ENCODE measurements at places on chromosomes 3 and 15.

DNA sequence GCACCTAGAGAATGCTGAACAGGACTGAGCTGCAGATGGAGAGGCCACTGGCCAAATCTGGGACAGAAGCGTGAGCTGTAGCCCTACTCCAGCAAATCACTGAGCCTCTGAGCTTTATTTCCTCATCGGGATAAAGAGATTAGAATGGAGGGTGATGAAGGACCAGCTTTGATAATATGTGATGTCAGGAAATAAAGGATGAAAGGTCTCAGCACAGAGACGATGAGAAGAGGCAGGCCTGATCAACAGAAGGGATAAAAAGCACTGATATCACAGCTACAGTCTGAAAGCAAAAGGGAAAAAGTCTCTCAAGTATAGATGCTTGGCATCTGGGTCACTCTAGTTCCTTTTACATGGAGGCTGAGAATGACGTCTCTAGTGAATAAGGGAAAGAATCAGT lies 70.0 kb downstream of the DHX30 start:
- H3K27ac ChIP-seq = no peak overlapping the region
- no peak for DNase-seq
- peaks cover 4% of the 10 kb centered on the region for H3K36me3 ChIP-seq
- no peaks in the 10 kb centered on the region for H3K27me3 ChIP-seq
- no peaks in the 10 kb centered on the region for H3K4me1 ChIP-seq

- H3K27ac ChIP-seq = no peak overlapping the region
- no peak for DNase-seq
- H3K4me1 ChIP-seq = no peaks in the 10 kb centered on the region
- H3K4me3 ChIP-seq = no peak overlapping the region
- no peaks in the 10 kb centered on the region for H3K36me3 ChIP-seq
- peaks cover 3% of the 10 kb centered on the region for H3K27me3 ChIP-seq
Measured at GRCh38 chr15:68028137-68028887, 25.8 kb upstream of the PIAS1 start.

GRCh38 chr3:160134964-160135363 lies 90.3 kb upstream of the C3orf80 start:
- no peak overlapping the region for H3K4me3 ChIP-seq
- no peaks in the 10 kb centered on the region for H3K36me3 ChIP-seq
- peaks cover 4% of the 10 kb centered on the region for H3K27me3 ChIP-seq
- H3K27ac ChIP-seq = no peak overlapping the region

DNA sequence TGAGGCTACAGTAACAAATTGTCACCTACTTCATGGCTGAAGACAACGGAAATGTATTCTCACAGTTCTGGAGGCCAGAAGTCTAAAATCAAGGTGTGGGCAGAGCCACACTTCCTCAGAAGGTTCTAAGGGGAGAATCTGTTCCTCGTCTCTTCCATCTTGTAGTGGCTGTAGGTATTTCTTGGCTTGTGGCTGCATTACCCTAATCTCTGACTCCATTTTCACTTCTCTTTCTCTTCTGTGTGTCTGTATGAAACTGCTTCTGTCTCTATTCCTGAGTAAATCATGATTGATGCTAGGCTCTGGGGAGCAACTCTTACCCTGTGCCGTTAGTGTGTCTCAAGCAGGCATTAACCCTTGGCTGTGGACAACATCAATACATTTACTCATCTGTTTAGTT lies 164.7 kb downstream of the SQOR start:
- H3K27ac ChIP-seq = no peak overlapping the region
- no peaks in the 10 kb centered on the region for H3K36me3 ChIP-seq
- H3K27me3 ChIP-seq = no peaks in the 10 kb centered on the region
- no peak overlapping the region for H3K4me3 ChIP-seq

- H3K27me3 ChIP-seq = no peaks in the 10 kb centered on the region
- no peak overlapping the region for H3K4me3 ChIP-seq
- DNase-seq = no peak
Measured at GRCh38 chr3:78076379-78076778, 1036.5 kb downstream of the ROBO2 start.

DNA sequence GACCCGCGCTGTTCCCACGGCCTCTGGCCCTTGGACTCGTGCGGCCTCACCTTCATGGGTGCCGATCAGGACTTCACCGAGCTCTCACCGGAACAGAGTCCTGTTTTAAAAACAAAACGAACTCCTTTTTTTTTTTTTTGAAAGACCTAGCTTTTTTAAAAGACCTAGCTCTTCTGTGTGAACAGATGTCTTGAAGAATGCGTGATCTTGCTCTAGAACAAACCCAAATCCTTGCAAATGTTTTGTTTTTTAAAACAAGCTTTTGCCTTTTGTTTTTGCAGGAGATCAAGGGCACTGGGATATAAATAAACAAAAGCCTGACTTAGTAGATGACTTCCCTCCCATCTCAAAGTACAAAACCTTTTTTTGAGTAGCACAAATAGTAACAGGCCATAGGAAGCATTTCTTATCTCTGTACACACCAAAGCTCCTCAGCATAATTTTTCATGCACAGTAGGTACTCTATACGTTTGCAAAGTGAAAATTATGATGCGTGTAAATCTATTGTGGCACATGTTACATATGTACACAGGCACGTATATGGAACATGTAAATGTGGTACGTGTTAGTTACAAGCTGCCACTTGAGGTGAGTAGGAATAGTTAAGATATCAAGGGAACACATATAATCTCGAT lies 1.1 kb upstream of the MSL2 start:
- peak overlapping the region; percentile 96 for H3K27ac ChIP-seq
- no peak for DNase-seq
- peak overlapping the region; percentile 94 for H3K4me3 ChIP-seq
- H3K36me3 ChIP-seq = no peaks in the 10 kb centered on the region
- peaks cover 10% of the 10 kb centered on the region for H3K4me1 ChIP-seq

DNA sequence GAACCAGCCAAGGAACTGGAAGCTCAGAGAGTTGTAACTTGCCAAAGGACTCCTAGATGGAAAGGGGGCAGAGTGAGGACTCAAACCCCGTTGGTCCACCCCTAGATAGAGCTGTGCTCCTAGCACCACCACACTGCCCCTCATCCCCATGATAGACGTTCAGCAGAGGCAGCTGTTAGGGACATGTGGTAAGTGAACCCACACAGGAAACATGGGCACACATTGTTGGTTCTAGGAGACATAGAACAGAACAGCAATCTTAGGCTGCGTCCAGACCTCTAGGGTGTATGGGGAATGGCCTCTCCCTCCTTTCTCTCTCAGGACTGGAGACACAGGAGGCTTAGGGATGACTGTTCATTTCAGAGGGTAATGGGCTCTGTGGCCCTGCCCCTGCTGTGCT lies 102.7 kb downstream of the ANP32A start:
- DNase-seq = no peak
- no peak overlapping the region for H3K4me3 ChIP-seq
- no peak overlapping the region for H3K27ac ChIP-seq
- no peaks in the 10 kb centered on the region for H3K36me3 ChIP-seq

DNA sequence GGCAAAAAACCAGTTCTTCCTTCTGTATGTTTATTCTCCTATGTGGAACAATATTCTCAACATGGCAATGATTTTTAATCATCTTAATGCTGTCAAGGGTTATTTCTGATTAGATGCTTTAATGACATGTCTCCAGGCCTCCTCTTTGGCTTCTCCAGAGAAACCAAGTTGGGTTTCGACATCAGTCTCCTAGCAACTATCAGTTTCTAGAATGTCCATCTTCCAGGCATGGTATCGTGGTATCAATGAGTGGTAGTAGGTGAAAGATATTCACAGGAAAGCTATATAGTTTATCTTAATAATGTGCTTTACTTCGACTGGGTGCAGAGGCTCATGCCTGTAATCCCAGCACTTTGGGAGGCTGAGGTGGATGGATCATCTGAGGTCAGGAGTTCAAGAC lies 128.5 kb downstream of the C3orf70 start:
- no peaks in the 10 kb centered on the region for H3K4me1 ChIP-seq
- no peak overlapping the region for H3K4me3 ChIP-seq
- DNase-seq = no peak
- no peak overlapping the region for H3K27ac ChIP-seq

DNA sequence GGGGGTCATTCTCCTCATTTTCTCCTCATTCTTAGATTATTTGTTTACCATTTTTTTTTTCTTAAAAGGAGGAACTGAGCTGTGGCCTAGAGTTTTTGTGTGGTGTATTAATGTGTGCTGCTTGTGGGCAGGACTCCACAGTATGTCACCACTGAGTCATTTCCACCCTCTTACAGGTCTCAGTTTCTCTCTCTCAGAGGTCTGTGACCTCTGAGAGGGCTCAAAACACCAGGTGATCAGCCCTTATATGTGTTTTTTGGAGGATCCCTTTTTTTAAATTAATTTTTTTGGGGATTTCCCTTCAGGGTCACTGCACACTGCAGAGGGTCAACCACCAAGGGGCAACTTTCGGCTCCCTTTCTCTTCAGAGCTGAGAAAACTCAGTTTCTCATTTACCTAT lies 166.4 kb downstream of the SUCNR1 start:
- H3K36me3 ChIP-seq = no peaks in the 10 kb centered on the region
- DNase-seq = no peak
- H3K4me1 ChIP-seq = no peaks in the 10 kb centered on the region
- no peak overlapping the region for H3K27ac ChIP-seq
- H3K4me3 ChIP-seq = no peak overlapping the region

- no peaks in the 10 kb centered on the region for H3K4me1 ChIP-seq
- no peak overlapping the region for H3K27ac ChIP-seq
- no peak for DNase-seq
Measured at GRCh38 chr3:107664614-107665013, 141.9 kb downstream of the BBX start.

- H3K27ac ChIP-seq = peak within 1 kb of the TSS; percentile 94
- H3K27me3 ChIP-seq = no peaks in the 10 kb centered on the region
- peak; percentile 75 for DNase-seq
- peaks cover 81% of the 10 kb centered on the region for H3K4me1 ChIP-seq
- peak within 1 kb of the TSS; percentile 88 for H3K4me3 ChIP-seq
Measured at GRCh38 chr3:52245322-52246263, at the start of gene PPM1M. PPM1M (plus strand) TSS chr3:52245759; CDS start chr3:52245825, 66 bp downstream.

- no peaks in the 10 kb centered on the region for H3K36me3 ChIP-seq
- H3K4me3 ChIP-seq = no peak overlapping the region
- H3K27me3 ChIP-seq = peaks cover 13% of the 10 kb centered on the region
- no peaks in the 10 kb centered on the region for H3K4me1 ChIP-seq
Measured at GRCh38 chr15:73647259-73648013, 14.2 kb upstream of the NPTN start.

DNA sequence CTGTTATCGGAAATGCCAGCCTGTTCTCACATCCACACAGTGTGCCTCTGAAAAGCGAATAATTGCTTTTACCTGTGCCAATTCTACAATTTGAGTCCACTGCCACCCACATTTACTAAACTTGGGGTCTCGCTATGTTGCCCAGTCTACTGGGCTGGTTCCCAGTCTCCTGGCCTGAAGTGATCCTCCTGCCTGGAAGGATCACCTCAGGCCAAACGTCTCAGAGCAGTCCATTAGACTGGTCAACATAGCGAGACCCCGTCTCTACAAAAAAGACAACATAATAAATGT lies 827 bp upstream of the INO80 start:
- H3K36me3 ChIP-seq = no peaks in the 10 kb centered on the region
- peak overlapping the region; percentile 92 for H3K27ac ChIP-seq
- DNase-seq = no peak
- H3K27me3 ChIP-seq = peaks cover 4% of the 10 kb centered on the region
- H3K4me3 ChIP-seq = peak overlapping the region; percentile 97

- no peak overlapping the region for H3K4me3 ChIP-seq
- no peak for DNase-seq
- H3K27ac ChIP-seq = no peak overlapping the region
- no peaks in the 10 kb centered on the region for H3K27me3 ChIP-seq
Measured at GRCh38 chr3:183664913-183665381, 29.5 kb downstream of the KLHL24 start.

GRCh38 chr3:147422601-147423536 lies 13.7 kb downstream of the ZIC1 start:
- DNase-seq = no peak
- no peak overlapping the region for H3K4me3 ChIP-seq
- H3K36me3 ChIP-seq = no peaks in the 10 kb centered on the region

DNA sequence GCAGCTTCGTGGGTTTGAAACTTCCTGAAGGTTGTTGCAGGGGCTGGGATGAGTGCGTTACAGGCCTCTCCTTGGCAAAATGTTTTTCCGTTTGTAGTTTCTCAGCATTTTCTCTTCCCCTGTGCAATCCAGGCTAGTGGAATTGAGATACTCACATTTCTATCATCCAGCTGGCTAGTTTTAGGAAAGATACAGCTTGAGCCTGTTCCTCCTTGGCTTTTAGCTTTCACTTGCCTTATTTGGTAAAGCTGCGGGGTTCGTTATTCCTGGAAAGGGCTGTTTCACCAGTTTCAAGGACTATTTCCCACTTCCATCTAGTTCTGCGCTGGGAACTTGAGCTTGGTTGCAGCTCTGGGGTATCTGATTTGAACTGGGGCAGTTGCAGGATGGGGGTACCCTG lies 90.3 kb downstream of the ITPR1 start:
- H3K27me3 ChIP-seq = no peaks in the 10 kb centered on the region
- no peak for DNase-seq
- H3K4me3 ChIP-seq = no peak overlapping the region

GRCh38 chr15:59138243-59138642 lies 33.3 kb downstream of the CCNB2 start:
- no peak overlapping the region for H3K27ac ChIP-seq
- H3K36me3 ChIP-seq = no peaks in the 10 kb centered on the region
- H3K27me3 ChIP-seq = no peaks in the 10 kb centered on the region
- H3K4me1 ChIP-seq = no peaks in the 10 kb centered on the region

DNA sequence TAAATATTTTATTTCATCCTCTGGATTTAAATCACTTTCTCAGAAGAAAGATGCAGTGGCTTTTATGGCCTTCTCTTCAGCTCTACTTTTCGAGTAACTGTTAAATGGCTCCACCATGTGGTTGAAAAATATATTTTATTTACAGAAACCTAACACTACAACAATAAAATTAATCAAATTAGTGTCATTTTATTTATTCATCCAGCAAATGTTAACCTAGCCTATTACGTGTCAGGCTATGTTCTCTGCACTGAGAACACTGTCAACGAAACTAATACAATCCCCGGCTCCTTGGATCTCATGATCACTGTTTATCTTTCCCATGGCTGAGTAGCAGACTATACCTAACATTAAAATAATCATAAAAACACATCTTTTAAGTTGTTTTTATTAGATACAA lies 148.0 kb upstream of the OSTN start:
- H3K27me3 ChIP-seq = no peaks in the 10 kb centered on the region
- no peak overlapping the region for H3K27ac ChIP-seq
- no peaks in the 10 kb centered on the region for H3K4me1 ChIP-seq

DNA sequence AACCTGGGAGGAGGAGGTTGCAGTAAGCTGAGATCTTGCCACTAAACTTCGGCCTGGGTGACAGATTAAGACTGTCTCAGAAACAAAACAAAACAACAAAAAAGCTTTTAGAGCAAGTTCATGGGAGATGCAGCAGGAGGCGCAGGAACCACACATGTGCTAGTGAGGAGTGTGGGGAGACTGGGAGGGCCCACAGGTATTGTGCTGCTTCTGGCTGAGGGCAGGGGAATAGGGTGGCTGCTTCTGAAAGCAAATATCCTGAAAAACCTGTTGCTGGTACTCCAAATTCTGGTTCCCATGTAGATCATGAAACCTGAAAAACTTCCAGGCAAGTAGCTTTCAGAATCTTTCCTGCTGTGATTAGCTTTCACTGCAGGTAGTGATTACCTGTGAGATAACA lies 22.1 kb downstream of the TYRO3 start:
- no peak overlapping the region for H3K27ac ChIP-seq
- no peak for DNase-seq
- peaks cover 4% of the 10 kb centered on the region for H3K27me3 ChIP-seq
- H3K4me3 ChIP-seq = no peak overlapping the region

Data from T-cell (primary cell).